ENCODE measurements at places on chromosomes 1 and 21.
A peak's percentile ranks its signal among the peaks of the same experiment; 100 is the strongest.

- no peak for DNase-seq
Measured at GRCh38 chr1:183319051-183319450, 99.1 kb downstream of the NMNAT2 start.

- DNase-seq: no peak
Measured at GRCh38 chr1:193308438-193308837, 122.0 kb upstream of the B3GALT2 start.

- DNase-seq: no peak
Measured at GRCh38 chr1:91746728-91747338, 139.1 kb downstream of the TGFBR3 start.

- no peak for DNase-seq
Measured at GRCh38 chr1:172918478-172918877, 132.3 kb downstream of the TNFSF18 start.

GRCh38 chr1:5889901-5890300 lies 102.3 kb downstream of the NPHP4 start:
- no peak for DNase-seq

GRCh38 chr1:55781944-55782482 lies 566.8 kb upstream of the USP24 start:
- no peak for DNase-seq

DNA sequence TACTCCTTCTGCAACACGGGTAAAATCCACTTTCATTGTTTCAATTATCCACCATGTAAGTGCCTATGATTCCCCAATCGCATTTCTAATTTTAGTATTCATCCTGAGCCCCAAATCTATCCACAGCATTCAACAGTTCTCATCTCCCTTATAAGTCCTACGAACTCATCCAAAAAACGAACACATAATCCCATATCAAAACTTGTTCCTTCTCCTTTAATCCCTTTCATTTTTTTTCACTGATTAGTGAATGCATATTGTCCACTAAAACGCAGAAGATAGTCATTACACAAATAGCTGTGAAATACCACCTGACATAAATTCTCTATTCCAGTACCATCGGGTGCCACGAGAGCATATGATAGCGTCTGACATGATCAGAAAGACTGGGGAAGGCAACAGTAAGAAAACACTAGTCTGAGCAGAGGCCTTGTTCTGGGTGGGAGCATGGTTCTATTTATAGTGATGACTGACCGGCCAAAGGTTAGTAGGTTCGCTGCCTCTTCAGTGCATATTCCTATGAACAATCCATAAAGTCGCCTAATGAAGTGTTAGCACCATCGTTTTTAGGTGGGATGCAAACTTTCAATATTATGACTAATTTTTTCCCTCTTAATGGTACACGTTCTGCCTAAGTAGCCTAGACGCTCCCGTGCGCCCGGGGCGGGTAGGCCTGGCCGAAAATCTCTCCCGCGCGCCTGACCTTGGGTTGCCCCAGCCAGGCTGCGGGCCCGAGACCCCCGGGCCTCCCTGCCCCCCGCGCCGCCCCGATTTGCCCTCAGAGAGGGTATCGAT lies 648 bp downstream of the ATP5PF start:
- peak; percentile 52 for DNase-seq

GRCh38 chr1:36099681-36100341 lies 11.1 kb downstream of the ADPRS start:
- DNase-seq: peak; percentile 85

GRCh38 chr1:59361766-59362165 lies 64.9 kb downstream of the FGGY start:
- DNase-seq: no peak

- no peak for DNase-seq
Measured at GRCh38 chr1:22186311-22186710, 43.4 kb upstream of the WNT4 start.

GRCh38 chr21:43728154-43728466 lies 9.2 kb downstream of the PDXK start:
- DNase-seq: no peak

GRCh38 chr1:202017749-202018467 lies 7.5 kb downstream of the ELF3 start:
- no peak for DNase-seq

- DNase-seq: no peak
Measured at GRCh38 chr1:42978317-42979035, 19.8 kb upstream of the SLC2A1 start.

DNA sequence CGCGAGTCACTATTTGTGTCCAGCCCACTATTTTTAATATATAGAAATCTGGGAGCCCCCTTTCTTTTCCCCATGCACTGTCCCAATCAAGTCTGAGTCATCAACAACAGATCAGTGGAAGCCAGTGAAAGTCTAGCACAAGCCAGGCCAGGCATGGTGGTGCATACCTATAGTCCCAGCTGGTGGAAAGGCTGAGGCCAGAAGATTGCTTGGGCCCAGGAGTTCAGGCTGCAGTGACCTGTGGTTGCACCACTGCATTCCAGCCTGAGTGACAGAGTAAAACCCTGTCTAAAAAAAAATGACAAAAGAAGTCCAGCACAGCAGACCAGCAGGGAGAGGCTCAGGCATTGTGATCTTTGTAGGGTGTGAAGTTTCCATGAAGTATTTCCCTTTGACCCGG lies 9.0 kb upstream of the RPL5 start:
- no peak for DNase-seq

DNA sequence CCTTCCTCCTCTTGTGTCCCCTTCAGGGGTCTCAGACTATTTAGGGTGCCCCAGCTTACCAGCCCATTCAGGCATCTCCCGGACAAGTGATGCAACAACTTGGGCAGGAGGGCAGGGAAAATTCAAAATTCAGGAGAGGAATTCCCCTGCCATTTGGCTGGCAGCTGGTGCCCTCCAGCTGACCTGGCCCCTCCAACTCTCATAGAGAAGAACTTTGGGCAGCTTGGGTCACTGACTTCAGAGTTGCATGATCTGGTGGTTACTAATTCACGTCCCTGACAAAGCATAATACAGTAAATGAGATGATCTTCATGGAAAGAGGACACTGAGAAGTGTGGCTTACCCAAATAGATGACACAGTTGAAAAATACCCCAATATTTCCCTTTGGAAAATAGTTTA lies at the start of gene FCAMR:
TSS of gene FCAMR (minus strand) at position 15 of the 400 bp plus-strand sequence. CDS start 335 bp downstream, outside the sequence.
- DNase-seq: no peak

- DNase-seq: no peak
Measured at GRCh38 chr1:204338360-204338759, 21.4 kb downstream of the PLEKHA6 start.

DNA sequence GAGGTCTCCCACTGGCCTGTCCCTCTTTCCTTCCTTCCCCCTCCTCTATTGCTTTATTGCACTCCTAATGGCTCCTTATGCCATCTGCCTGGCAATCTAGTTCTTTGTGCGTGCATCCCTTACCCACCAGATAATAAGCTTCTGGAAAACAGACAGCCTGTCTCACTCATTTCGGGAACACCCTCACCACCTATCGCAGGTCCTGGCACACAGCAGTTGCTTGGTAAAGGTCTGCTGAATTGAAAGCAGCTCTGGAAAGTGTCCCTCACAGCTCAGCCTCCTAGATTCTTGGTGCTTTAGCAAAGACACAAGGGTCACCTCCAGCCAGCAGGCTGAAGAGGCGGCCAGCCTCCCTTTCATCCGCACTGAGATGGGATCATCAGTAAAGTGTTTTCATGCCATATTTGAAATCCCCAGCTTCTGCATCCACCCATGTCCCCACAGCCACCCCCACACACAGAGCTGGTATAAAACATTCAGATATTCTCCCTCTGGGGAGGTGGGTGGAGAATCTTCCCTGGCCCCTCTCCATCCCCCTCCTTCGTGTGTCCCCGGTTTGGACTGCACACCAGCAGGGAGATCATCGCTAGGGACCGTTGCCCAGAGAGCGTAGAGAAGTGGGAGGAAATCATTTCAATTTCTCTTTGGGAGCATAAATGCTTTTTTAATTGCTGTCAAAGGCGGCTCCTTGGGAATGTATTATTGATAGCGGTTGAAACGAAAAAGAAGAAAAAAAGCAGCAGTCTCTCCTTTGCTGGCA lies 29.1 kb upstream of the ATP2B4 start:
- DNase-seq: no peak

- DNase-seq: no peak
Measured at GRCh38 chr1:147504801-147505311, 36.4 kb upstream of the BCL9 start.

GRCh38 chr1:54483875-54484437 lies 64.1 kb upstream of the ACOT11 start:
- no peak for DNase-seq

DNA sequence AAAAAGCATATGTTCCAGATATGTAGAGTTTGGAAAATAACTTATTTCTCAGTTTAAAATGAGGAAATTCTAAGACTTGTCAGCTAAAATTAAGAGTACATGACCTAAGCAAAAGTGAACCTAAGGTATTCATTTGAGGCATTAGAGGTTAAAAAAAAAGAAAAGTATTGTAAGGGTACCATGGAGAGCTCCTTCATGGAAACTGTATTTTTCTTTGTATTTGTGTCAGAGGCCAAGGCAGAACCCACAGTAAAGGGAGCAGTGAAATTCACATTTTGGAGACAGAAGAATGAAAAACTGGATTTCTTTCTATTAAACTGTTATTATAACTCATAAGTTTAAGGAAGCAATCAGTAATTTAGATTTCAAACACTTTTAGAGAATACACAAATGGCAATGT lies 1494.8 kb downstream of the KCNT2 start:
- no peak for DNase-seq
